ENCODE measurements at places on chromosomes 5 and 9. TPM values are rescaled to one million over a fixed set of nuclear protein-coding genes. Genes with fewer than 3 reads are reported as not detected.

The TXNDC8 gene
- 5.1 TPM for total RNA-seq

The CREBRF gene
- 43.3 TPM for total RNA-seq

The CDHR2 gene
- not detected for total RNA-seq

The SLC6A7 gene
- total RNA-seq: 10.8 TPM

The ENHO gene
- total RNA-seq: not detected

The PRRX2 gene
- 10.4 TPM for total RNA-seq

The GARIN3 gene
- total RNA-seq: not detected

The ZFP2 gene
- total RNA-seq: 8.7 TPM

The SLC22A4 gene
- total RNA-seq: 4.6 TPM

The C5orf58 gene
- total RNA-seq: 1.7 TPM

The GPR150 gene
- not detected for total RNA-seq

The SNCB gene
- total RNA-seq: not detected

The MINAR2 gene
- 1.9 TPM for total RNA-seq

All from umbilical cord (tissue), 2 donors.